ENCODE measurements at places on chromosomes 12 and 14. TPM values are rescaled to one million over a fixed set of nuclear protein-coding genes. Genes with fewer than 3 reads are reported as not detected.

The LRTM2 gene
- total RNA-seq = 2.2 TPM

The CACNA1C gene
- total RNA-seq = 24.1 TPM

The CLEC2D gene
- total RNA-seq = 9.1 TPM

The VEZT gene
- 172 TPM for total RNA-seq

The CKAP4 gene
- total RNA-seq = 21.6 TPM

The KERA gene
- total RNA-seq = 1.2 TPM

The NOXRED1 gene
- 0.25 TPM for total RNA-seq

The CARMIL3 gene
- total RNA-seq = 20.4 TPM

The NXPH4 gene
- total RNA-seq = 1.7 TPM

The PRB2 gene
- 1.7 TPM for total RNA-seq

The BDKRB2 gene
- total RNA-seq = 0.25 TPM

The ANO4 gene
- 72.8 TPM for total RNA-seq

The MYF6 gene
- 0.74 TPM for total RNA-seq

The ATL1 gene
- 70.6 TPM for total RNA-seq

The PTPRR gene
- 12.8 TPM for total RNA-seq

The ACVRL1 gene
- 7.9 TPM for total RNA-seq

The IL31 gene
- total RNA-seq = not detected

The CLEC2A gene
- total RNA-seq = 0.25 TPM

The FOXM1 gene
- total RNA-seq = 2.5 TPM

The BCL7A gene
- total RNA-seq = 54.3 TPM

The PTMS gene
- total RNA-seq = 93.7 TPM

The C12orf50 gene
- not detected for total RNA-seq

The CLEC14A gene
- total RNA-seq = 3.2 TPM

The KLRC2 gene
- 1.5 TPM for total RNA-seq

The NTF3 gene
- 7.1 TPM for total RNA-seq

The GPR162 gene
- 52.6 TPM for total RNA-seq

The UNC79 gene
- 33.9 TPM for total RNA-seq

The CABP1 gene
- 1.5 TPM for total RNA-seq

The CD163L1 gene
- total RNA-seq = 1.5 TPM

The MGAT4C gene
- 79.2 TPM for total RNA-seq

The SHMT2 gene
- 20.2 TPM for total RNA-seq

The INHBC gene
- not detected for total RNA-seq

The CCDC197 gene
- not detected for total RNA-seq

The GNB3 gene
- 0.74 TPM for total RNA-seq

The RASAL1 gene
- total RNA-seq = 4.2 TPM

The CRACR2A gene
- total RNA-seq = 0.74 TPM

The EID3 gene
- 3.2 TPM for total RNA-seq

The NINJ2 gene
- total RNA-seq = 0.49 TPM

The KLRC4 gene
- total RNA-seq = 0.25 TPM

The PRIMA1 gene
- total RNA-seq = under 0.01 TPM

The PAPLN gene
- total RNA-seq = 1.7 TPM

The KRT81 gene
- not detected for total RNA-seq

The LPAR5 gene
- 0.49 TPM for total RNA-seq

The SMCO3 gene
- not detected for total RNA-seq

The KRT85 gene
- total RNA-seq = not detected

The RTN1 gene
- 846 TPM for total RNA-seq

The TUNAR gene
- 9.6 TPM for total RNA-seq

The ACSS3 gene
- 6.9 TPM for total RNA-seq

The KITLG gene
- total RNA-seq = 46.7 TPM

The BDKRB1 gene
- not detected for total RNA-seq

The P2RX2 gene
- not detected for total RNA-seq

The SYCP3 gene
- 0.49 TPM for total RNA-seq

The BHLHE41 gene
- total RNA-seq = 0.74 TPM

The TCL1A gene
- not detected for total RNA-seq

The GIT2 gene
- total RNA-seq = 28.0 TPM

The HNF1A gene
- total RNA-seq = not detected

The LAG3 gene
- total RNA-seq = not detected

The OR6C2 gene
- not detected for total RNA-seq
